NCI-H1105 (cell line): ENCODE measurements at places on chromosomes 12 and 14.

GRCh38 chr14:50087341-50088116 lies 28.8 kb downstream of the VCPKMT start:
- DNase-seq = no peak

GRCh38 chr12:104698871-104699270 lies 242.1 kb downstream of the CHST11 start:
- DNase-seq = no peak

- peak; percentile 48 for DNase-seq
These were observed 80.3 kb upstream of the SSTR1 start for GRCh38 chr14:38127356-38127755.

DNA sequence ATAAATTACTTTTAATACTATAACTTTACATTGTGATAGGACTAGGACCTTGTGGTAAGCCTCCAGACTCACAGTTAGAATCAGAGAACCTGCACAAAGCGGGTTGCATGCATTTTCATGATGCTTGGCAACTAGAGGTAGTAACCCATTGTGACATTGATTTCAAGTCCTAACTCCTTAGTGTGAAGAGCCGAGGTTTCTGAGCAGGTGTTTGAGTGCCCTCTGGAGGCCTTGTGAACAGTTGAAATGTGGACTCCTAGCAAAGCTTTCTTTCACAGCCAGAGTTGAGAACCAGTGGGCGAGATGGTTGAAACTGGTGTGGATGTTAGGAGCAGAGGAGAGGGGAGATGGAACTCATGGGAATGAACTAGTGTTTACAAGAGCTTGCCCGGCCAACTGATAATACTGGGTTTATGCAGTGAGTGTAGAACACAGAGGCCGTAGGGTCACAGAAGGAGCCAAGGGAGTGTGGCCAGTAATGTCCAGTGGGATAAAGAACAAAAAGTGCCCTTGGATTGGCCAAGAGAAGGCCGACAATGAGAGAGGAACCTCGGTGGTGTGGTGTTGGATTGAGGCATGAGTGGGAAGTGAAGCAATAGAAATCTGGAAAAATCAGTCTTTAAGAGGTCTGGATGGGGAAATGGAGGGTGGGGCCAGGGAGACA lies 10.9 kb downstream of the ZNF664 start:
- DNase-seq = peak; percentile 27
